ENCODE measurements at places on chromosomes 6 and 20.
A peak's percentile ranks its signal among the peaks of the same experiment; 100 is the strongest.

DNA sequence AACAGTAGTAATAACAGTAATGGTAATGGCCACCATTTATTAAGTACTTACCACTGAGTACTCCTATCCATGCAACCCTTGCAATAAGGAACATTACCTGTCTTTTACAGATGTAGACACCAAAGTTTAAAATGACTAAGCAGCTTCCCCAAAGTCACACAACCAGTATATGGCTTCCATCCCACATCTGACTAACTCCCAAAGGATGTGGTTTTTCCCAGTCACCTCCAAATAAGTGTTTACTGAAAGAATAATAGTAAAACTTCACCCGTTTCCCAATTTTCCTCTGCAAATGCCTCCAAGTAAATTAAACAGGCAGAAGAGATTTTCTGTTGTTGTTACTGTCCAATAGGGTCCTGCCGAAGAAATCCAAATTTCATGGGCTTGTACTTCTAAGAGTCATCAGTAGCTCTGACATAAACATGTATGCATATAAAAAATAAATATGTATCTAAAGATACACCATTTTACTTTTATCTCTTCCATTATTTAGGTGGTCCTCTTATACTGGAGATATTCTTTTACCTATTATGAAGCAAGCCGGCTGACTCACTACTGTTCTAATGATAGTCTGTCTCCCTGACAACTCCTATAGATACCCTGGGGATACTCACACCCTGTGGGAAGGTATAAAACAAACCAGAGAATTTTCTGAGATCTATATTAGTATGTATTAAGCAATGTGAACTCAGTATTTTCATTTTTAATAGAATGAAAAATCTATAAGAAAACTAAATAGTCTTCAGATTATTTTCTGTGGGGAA, 77.9 kb upstream of the ID4 start:
- DNase-seq = no peak

DNA sequence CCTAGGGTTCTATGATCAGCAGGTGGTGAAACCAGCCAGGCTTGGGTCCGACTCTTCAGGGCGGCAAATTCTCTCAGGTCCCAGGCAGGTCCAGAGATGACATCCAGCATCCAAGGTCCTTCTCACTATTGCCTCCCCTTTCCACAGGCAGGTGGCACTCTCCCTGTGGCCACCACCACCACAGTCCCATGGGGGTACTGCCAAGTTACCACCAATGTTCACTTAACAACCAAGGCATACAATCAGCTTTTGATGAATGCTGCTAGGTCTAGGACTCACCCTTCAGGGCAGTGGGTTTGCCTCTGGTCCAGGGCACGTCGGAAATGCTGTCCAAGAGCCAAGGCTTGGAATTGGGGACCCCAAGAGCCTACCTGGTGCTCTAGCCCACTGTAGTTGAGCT, 40.4 kb upstream of the UTRN start:
- DNase-seq = no peak

- no peak for DNase-seq
These were observed 98.7 kb downstream of the TSHZ2 start for GRCh38 chr20:53070706-53071392.

- DNase-seq = no peak
These were observed 51.9 kb downstream of the L3MBTL3 start for GRCh38 chr6:130070326-130070725.

GRCh38 chr20:64119681-64120341, 12.4 kb upstream of the NPBWR2 start:
- DNase-seq = no peak

DNA sequence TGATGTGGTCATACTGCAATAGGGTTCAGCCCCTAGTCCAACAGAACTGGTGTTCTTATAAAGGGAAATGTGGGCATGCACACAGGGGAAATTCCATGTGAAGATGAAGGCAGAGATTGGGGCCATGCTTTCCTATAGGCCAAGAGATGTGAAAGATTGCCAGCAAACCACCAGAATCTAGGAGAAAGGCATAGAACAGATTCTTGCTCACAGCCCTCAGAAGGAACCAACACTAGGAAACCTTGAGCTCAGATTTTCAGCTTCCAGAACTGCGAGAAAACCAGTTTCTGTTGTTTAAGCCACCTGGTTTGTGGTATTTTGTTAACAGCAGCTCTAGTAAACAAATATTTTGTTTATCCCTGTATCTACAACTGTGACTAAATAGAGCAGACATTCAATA, 197.6 kb upstream of the CITED2 start:
- DNase-seq = no peak

GRCh38 chr6:32459781-32460424, 20.2 kb downstream of the HLA-DRA start:
- DNase-seq = no peak

DNA sequence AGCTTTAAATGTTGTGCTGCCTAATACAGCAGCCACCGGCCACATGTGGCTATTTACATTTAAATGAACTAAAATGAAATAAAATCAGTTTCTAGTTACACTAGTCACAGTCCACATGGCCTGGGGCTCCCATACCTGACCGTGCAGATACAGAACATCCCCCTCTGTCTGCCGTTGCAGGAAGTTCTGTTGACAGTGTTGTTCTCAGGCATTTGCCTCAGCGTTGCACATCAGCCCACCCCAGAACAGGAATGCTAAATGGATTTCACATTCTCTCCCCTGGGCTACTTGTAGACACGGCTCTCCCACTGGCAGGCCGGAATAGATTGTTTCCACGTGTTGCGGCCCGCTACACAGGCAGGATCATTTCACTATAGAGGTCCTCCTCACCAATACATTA, 26.3 kb downstream of the JAG1 start:
- no peak for DNase-seq

- DNase-seq = no peak
These were observed 290.0 kb downstream of the PACRG start for GRCh38 chr6:163017801-163018200.

DNA sequence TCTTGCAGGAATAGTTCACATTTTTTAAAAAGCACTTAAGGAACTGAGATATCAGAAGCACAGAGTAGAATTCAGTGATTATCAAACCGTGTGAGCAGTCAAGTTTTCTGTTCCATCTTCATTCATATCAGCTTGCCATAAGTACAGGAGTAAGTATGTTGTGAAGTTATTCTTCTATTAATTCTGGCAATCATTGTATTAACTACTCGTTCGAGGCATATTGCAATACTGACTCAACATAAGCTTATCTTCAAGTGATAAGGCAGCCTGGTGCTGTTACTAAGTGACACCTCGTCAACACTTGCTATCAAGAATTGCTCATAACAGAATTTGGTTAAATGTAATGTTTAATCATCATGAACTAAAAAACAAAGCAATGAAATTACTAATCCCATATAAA, 75.7 kb upstream of the SNX9 start:
- no peak for DNase-seq

- DNase-seq = no peak
These were observed 10.4 kb downstream of the NOX3 start for GRCh38 chr6:155444952-155445903.

GRCh38 chr20:60206259-60206658, 248.0 kb downstream of the CDH26 start:
- no peak for DNase-seq

GRCh38 chr20:41507436-41507835, 110.7 kb downstream of the CHD6 start:
- DNase-seq = no peak

DNA sequence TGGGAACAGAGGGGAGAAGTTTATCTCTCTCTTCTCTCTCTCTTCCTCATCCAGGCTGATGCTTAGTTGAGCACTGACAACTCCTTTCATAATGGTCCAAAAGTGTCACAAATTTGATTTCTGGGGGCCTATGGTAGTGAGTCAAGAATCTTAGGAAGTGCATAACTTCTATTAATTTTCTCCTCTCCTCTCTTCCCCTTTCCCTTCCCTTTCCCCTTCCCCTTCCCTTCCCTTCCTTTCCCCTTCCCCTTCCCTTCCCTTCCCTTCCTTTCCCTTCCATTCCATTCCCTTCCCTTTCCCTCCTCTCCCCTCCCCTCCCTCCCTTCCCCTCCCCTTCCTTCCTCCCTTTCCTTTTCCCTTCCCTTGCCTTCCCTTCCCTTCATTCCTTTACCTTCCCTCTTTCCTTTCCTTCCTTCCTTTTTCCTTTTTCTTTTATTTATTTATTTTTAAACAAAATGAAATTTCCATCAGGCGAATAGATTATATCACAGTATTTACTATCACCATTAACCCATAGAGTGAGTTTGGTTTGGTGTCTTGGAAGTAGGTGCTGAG, 56.9 kb upstream of the JAG1 start:
- no peak for DNase-seq

GRCh38 chr6:29887330-29887818, 55.0 kb upstream of the HLA-A start:
- DNase-seq = peak; percentile 34

GRCh38 chr20:18801516-18801915, 12.1 kb upstream of the SCP2D1 start:
- no peak for DNase-seq

DNA sequence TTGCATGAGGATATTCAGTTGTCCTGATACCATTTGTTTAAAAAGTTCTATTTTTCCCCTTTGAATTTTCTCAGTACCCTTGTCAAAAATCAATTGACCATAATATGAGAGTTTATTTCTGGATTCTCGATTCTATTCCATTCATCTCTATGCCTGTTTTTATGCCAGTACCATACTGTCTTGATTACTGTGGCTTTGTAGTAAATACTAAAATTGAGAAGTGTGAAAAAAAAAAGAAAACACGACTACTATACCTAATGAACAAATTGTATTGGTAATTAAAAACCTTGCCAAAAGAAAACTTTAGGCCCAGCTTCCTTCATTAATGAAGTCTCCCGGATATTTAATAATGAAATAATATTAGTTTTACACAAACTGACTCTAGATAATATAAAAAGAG, 185.7 kb downstream of the TBC1D7 start:
- no peak for DNase-seq

DNA sequence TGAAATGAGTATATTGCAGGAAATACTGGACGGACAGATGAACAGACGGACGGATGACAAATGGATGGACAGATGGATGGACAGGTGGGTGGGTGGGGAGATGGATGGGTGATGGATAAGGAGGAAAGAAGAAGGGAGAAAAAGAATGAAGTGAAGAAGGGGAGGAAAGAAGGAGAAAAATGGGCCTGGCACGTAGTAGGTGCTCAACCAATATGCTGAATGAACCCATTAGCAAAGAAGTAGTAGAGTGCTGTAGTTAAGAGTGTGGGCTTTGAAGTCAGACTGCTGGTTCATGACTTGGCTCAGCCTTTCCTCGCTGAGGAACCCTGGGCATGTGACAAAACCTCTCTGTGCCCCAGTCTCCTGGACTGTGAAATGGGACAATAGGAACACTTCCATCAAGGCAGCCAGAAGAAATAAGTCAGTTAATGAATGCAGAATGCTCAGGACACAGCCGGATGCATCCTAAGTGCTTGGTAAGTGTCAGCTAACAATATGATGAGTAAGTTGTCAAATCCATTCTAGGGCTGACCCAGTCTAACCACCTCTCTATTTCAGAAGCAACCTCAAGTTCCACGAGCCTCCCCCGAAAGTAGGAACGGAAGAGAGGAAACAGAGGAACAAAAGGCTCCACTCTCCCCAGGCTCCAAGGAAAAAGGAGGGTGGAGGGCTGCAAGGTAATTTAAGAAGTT, 37.9 kb downstream of the PREX1 start:
- DNase-seq = no peak

DNA sequence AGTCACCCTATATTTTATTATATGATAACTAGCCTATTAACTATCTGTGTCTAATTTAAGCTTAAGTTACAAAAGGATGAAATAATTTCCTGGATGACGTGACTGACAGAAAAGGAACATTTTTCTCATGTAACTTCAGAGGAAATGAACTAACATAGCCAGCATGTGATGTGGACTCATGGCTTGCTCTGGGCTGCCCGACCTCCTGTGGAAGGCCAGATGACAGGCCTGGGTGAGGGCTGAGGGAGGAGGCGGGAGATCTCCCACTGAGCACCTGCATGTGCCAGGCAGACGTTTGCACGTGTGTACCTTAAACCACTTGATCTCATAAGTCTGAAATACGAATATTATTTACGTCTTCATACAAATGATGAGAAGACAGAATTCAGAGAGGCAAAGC, 321.1 kb downstream of the SYNE1 start:
- no peak for DNase-seq

- DNase-seq = no peak
These were observed 58.5 kb downstream of the DLL1 start for GRCh38 chr6:170232186-170233002.

DNA sequence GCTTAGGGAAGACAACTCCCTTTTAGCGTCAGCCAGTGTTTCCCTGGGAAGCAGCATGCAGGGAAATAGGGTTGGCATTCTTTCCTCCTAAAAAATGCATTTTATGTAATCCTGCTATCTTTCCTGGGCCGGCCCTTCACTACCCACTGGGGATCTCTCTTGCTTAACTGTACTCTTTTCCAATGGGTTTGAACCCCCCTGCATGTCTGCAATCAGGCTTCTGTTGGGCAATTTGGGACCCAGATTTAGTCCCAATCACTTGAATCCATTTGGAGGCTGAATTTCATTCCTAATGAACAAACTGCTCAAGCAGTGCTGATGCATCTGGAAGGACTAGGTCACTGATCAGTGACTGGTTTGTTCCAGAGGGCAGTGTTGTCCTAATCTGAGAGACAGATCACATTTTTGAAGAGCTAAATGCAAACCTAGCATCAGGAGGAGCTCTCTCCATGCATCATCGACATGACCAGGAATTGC, 152.0 kb downstream of the TSHZ2 start:
- DNase-seq = no peak

DNA sequence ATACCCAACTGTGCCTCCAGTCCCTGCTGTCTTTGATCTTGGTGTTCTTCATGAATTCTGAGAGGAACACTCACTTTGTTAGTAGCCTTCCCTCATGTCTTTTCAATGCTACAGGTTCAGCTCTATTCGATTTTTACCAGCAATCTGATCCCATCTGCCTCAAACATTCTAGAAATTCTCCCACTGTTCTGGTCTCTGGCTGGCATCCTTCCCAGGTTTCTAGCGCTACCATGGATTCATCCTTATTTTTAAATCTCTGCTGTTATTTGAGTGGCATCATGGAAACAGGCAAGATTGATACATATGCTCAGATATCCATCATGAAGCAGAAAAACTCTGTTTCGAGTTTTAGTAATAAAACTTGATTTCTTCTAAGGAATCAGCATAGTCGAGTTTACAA, 94.8 kb downstream of the GRM1 start:
- DNase-seq = no peak

- no peak for DNase-seq
These were observed 41.7 kb downstream of the SLC23A2 start for GRCh38 chr20:4959592-4959991.
